ENCODE measurements at places on chromosomes 2 and 18. TPM values are rescaled to one million over a fixed set of nuclear protein-coding genes. Genes with fewer than 3 reads are reported as not detected.

The GRP gene
- total RNA-seq = 1.2 TPM

The GKN1 gene
- 1.7 TPM for total RNA-seq

The TTN gene
- total RNA-seq = 4.2 TPM

The ANAPC1 gene
- total RNA-seq = 50.3 TPM

The MGAT4A gene
- 60.0 TPM for total RNA-seq

DNA sequence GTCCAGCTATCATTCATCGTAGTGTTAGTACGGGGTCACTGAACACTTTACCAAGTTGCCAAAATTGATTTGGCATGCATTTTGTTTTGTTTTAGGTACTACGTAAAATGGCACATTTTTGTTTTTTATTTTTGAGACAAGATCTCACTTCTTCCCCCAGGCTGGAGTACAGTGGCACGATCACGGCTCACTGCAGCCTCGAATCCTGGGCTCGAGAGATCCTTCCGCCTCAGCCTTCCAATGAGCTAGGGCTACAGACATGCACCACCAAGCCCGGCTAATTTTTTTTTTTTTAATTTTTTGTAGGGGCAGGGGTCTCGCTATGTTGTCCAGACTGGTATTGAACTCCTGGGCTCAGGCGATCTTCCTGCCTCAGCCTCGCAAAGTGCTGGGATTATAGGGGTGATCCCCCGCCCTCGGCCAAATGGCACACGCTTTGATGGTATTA lies 786 bp downstream of the TAF1B start:
- peaks cover 26% of the 10 kb centered on the region for H3K4me1 ChIP-seq
- H3K27me3 ChIP-seq = no peaks in the 10 kb centered on the region
- H3K36me3 ChIP-seq = peaks cover 16% of the 10 kb centered on the region
- H3K4me3 ChIP-seq = peak overlapping the region; percentile 93
- peak overlapping the region; percentile 93 for H3K27ac ChIP-seq

GRCh38 chr18:74496508-74497323 lies 553 bp downstream of the CNDP2 start:
- H3K4me3 ChIP-seq = peak overlapping the region; percentile 97
- H3K27me3 ChIP-seq = no peaks in the 10 kb centered on the region
- H3K27ac ChIP-seq = peak overlapping the region; percentile 97
- no peak for DNase-seq

DNA sequence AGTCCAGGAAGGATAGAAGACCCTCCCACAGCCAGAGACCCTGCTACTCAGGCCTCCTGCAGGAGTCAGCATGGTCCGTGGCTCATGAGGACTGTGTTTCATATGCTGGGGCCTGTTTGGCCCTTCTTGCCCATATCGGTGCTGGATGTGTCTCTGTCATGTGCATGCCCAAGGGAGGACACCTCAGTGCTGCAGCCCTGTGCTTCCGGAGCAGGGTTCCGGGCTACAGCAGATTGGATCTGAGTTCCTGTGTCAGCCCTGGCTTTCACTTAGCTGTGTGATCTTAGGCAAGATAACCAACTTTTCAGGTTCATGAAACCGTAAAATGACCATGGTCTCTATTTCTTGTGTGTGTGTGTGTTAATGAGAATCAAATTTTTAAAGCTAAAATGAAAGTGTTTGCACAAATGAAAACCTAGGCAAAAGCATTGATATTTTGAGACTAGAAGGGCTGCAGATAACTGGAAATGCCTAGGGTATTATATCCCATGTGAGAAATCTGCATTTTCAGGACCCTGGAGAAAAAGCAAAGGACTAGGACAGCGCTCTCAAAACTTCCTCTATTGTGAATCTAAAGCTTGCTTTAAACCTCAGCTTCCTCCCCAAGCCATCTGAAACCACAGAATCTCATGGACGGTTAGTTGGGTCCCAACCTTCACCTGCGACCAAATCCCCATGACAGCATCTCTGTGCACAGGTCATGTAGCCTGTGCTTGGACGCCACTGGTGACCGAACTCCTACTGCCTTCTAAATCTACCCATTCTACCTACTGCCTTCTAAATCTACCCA lies 58.8 kb upstream of the CAPN13 start:
- H3K27me3 ChIP-seq = peaks cover 54% of the 10 kb centered on the region
- no peak overlapping the region for H3K27ac ChIP-seq
- H3K36me3 ChIP-seq = no peaks in the 10 kb centered on the region
- no peaks in the 10 kb centered on the region for H3K4me1 ChIP-seq

DNA sequence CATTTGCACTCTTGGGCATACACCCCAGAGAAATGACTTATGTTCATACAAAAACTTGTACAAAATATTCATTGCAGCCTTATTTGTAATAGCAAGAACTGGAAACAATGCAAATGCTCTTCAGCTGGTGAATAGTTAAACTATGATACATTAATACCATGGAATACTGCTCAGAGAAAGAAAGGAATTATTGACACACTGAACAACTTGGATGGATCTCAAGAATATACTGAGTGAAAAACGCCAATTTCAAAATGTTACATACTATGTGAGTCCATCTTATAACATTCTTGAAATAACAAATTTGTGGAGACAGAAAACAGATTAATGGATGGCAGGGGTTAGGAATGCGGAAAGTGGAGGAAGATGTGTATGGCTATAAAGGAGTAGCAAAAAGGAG lies 17.2 kb downstream of the LNPK start:
- H3K36me3 ChIP-seq = peaks cover 9% of the 10 kb centered on the region
- H3K4me1 ChIP-seq = no peaks in the 10 kb centered on the region
- H3K4me3 ChIP-seq = no peak overlapping the region
- no peak for DNase-seq
- no peak overlapping the region for H3K27ac ChIP-seq

DNA sequence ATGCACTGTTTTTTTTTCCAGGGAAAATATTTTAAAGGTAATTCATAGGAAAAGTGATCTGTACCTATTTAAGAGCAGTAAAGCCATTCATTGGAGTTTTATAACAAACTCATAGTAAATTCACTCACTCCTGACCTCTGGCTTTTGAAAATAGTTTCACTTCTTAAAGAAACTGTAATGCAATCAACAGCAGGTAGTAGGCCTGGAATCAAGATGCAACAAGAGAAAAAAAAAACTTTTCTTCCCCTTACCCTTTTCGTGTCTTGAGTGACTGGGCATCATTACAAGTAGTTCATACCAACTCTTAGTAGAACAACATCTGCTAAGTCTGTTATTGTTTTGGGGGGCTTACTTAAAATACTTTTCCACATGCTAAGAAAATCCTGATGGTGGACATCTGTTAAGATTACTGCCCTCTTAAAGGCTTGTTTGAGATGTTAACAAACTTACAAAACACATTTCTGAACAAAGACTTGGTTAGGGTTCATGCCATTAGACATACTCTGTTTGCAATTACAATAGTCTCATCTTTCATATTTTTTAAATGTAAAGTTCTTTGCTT lies 164.1 kb upstream of the FOSL2 start:
- no peak for DNase-seq
- H3K4me1 ChIP-seq = peaks cover 21% of the 10 kb centered on the region
- no peak overlapping the region for H3K27ac ChIP-seq
- H3K36me3 ChIP-seq = no peaks in the 10 kb centered on the region
- no peaks in the 10 kb centered on the region for H3K27me3 ChIP-seq

Measured in type B pancreatic cell (in vitro differentiated cells).